ENCODE measurements at places on chromosomes 11 and 22. TPM values are rescaled to one million over a fixed set of nuclear protein-coding genes. Genes with fewer than 3 reads are reported as not detected.

Gene ALDH3B1
- total RNA-seq = 25.6 TPM

Gene KRTAP5-1
- total RNA-seq = not detected

Gene RASGRP2
- total RNA-seq = 0.50 TPM

Gene MS4A5
- total RNA-seq = not detected

Gene XKR3
- not detected for total RNA-seq

Gene ZC3H12C
- 9.6 TPM for total RNA-seq

Gene PNPLA5
- not detected for total RNA-seq

Gene NAALADL1
- total RNA-seq = 26.3 TPM

Gene PATE2
- 0.20 TPM for total RNA-seq

Gene TRIM48
- not detected for total RNA-seq

Gene COA4
- total RNA-seq = 39.2 TPM

Gene ST14
- total RNA-seq = not detected

Gene INS
- not detected for total RNA-seq

Gene NLRP14
- 0.07 TPM for total RNA-seq

Gene LRRC32
- total RNA-seq = 45.1 TPM

Gene LMNTD2
- 0.73 TPM for total RNA-seq

Gene TOLLIP
- 34.8 TPM for total RNA-seq

Gene TRPT1
- total RNA-seq = 26.2 TPM

Gene OR6M1
- total RNA-seq = not detected

Gene LRRC10B
- total RNA-seq = 0.20 TPM

Gene HORMAD2
- total RNA-seq = not detected

Gene MS4A8
- total RNA-seq = not detected

Gene RHBDD3
- total RNA-seq = 17.6 TPM

Gene CRACR2B
- 0.78 TPM for total RNA-seq

Gene RAG1
- total RNA-seq = 0.65 TPM

Gene FHIP1B
- 13.3 TPM for total RNA-seq

Gene UPK3A
- total RNA-seq = not detected

Gene APOA1
- total RNA-seq = 6.8 TPM

Gene TOMM22
- total RNA-seq = 29.5 TPM

Gene UCP3
- total RNA-seq = 0.65 TPM

Gene AAMDC
- 32.2 TPM for total RNA-seq

Gene OR9G1
- not detected for total RNA-seq

Gene GGTLC2
- total RNA-seq = not detected

Gene POTEH
- total RNA-seq = not detected

Gene NKAPD1
- total RNA-seq = 16.1 TPM

Gene TYR
- not detected for total RNA-seq

Gene PGA4
- not detected for total RNA-seq

Gene PHF21A
- 21.9 TPM for total RNA-seq

Gene TEAD1
- total RNA-seq = 107 TPM

Gene ZNF280B
- total RNA-seq = 0.13 TPM

Gene PKDREJ
- total RNA-seq = under 0.01 TPM

Gene MRGPRE
- total RNA-seq = 0.20 TPM

Gene TMEM45B
- not detected for total RNA-seq

Gene OR10D3
- not detected for total RNA-seq

Gene OR52N4
- total RNA-seq = not detected

Gene OR52H1
- total RNA-seq = 0.91 TPM
